Right renal cortex interstitium (tissue), 3 donors: ENCODE measurements at places on chromosomes 7 and 10.

DNA sequence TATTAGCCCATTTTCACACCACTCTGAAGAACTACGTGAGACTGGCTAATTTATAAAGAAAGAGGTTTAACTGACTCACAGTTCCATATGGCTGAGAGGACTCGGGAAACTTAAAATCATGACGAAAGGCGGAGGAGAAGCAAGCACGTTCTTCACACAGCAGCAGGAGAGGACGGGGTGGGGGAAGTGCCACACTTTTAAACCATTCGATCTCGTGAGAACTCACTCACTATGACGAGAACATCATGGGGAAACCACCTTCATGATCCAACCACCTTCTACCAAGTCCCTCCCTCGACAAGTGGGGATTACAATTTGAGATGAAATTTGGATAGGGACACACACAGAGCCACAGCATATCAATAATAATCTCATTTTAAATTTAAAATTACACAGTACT is 80.2 kb downstream of the VWDE start:
- DNase-seq, result no peak

- DNase-seq, result no peak
Observed at GRCh38 chr7:55526770-55527169, 45.5 kb downstream of the VOPP1 start.

DNA sequence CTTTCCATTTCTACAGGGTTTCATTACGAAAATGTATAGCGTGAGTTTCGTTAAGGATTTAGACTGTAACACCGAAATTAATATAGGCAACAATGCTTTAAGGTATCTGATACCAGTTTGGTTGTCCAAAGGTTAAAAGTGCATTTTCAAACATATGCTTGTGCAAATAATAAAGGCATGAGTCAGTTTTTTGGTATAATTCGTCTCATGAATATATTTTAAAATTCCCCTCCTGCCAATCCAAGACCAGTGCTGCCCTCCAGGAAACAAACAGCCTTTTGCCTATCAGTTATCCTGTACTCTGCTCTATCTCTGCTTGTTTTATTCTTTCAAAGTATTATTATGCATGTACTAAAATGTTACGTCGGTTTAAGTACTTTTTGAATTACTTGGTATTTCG is 2.0 kb downstream of the LCOR start:
- DNase-seq, result no peak

DNA sequence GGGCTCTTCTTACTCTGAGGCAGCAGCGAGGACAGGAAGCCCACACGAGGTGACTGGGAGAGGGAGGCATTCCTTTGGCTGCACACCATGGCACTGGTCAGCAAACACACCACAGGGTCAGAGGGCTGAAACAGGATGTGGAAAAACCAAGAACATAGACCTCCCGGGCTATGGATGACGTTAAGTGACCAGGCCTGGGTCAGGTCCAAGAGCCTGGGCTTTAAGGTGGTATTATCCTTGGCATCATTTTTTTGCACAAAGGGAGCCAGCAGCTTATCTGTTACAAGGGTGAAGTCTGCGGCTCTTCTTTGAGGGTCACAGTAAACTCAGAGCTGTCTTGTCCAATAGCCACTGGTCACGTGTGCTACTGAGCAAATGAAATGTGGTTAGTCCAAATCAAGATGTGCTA is 7.0 kb downstream of the WDR91 start:
- DNase-seq, result no peak

DNA sequence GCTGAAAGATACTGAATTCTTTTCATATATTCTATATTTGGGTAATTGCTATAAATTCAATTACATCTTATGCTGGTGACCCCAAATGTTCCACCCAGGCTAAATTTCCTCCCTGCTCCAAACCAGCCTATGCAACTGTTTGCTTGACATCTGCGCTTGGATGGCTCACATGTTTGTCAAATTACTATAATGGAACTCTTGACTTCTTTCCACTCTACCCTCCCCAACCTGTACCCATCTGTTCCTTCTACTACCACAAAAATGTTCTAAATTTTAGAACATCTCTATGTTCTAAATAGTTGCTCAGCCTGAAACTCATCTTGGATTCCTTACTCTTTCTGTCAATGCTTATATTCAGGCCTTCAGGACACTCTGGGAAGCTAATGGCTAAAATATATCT is 249.9 kb upstream of the SMIM30 start:
- DNase-seq, result no peak

GRCh38 chr7:47758546-47758945 is 176.6 kb upstream of the TNS3 start:
- no peak for DNase-seq

- no peak for DNase-seq
Observed at GRCh38 chr7:46230990-46231305, 309.9 kb upstream of the IGFBP3 start.

GRCh38 chr10:129951101-129951969 is 12.7 kb downstream of the EBF3 start:
- no peak for DNase-seq

GRCh38 chr7:2713978-2714377 is 26.0 kb downstream of the AMZ1 start:
- no peak for DNase-seq

DNA sequence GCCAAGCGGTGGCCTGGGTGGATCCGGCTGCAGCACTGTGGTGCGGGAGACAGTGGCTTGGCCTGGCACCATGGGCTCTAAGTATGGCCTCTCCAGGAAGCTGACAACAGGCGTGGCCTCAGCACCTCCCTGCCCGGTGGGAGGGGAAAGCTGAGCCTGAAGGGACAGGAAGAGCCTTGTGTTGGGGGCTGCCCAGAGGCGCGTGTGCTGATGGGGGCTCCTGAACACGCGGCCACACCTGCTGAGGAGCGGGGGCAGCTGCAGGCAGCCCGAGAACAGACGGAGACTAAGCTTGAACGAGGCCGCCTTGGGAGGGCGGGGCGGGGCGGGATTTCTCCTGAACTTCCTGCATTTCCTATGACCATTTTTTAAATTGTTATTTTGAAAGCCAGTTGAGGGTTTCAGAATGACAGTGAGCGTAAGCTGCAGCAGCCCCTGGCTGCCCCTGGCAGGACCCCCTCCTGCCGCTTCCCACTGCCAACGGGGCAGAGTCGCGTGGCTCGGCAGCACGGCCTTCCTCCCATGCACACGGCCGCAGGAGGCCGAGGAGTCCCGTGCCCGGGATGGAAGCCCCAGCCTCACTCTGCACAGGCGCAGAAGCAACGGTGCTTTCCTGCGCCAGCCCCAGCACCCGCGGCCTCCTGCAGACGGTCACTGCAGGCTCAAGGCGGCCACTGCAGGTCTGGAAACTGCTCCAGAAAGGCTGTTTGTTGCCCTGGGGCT is 43.2 kb downstream of the DPYSL4 start:
- DNase-seq, result no peak

GRCh38 chr7:12518920-12519681 is 51.4 kb upstream of the SCIN start:
- DNase-seq, result no peak

- no peak for DNase-seq
Observed at GRCh38 chr7:140604760-140605159, 35.9 kb downstream of the DENND2A start.

DNA sequence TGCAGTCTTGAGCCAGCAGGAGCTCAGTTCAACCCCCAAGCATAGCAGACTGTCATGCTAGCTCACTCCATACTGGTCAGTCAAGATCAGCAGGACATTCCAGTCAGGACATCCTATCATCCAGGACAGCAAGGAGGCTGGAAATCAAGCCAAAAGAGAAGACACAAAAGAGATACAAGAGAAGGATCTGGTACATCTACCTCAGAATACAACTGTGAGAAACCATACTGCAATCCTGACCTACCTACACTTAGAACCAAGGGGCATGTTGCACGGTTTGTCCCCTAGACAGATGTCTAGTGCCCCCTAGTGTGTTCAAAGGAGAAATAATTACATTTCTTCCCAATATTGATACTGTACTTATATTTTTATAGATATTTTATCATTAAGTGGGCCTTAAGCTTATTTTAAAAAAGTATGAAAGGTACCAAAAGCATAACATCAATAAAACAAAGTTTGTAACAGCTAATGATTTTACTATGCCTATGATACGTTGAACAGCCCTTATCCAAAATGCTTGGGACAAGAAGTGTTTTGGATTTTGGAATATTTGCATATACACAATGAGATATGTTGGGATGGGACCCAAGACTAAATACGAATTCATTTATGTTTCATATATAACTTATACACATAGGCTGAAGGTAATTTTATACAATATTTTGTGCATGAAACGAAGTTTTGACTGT is 26.7 kb downstream of the ERCC6 start:
- no peak for DNase-seq

GRCh38 chr7:158403013-158403821 is 184.4 kb downstream of the PTPRN2 start:
- no peak for DNase-seq
